ENCODE measurements at places on chromosomes 7 and 10. TPM values are rescaled to one million over a fixed set of nuclear protein-coding genes. Genes with fewer than 3 reads are reported as not detected.

DNA sequence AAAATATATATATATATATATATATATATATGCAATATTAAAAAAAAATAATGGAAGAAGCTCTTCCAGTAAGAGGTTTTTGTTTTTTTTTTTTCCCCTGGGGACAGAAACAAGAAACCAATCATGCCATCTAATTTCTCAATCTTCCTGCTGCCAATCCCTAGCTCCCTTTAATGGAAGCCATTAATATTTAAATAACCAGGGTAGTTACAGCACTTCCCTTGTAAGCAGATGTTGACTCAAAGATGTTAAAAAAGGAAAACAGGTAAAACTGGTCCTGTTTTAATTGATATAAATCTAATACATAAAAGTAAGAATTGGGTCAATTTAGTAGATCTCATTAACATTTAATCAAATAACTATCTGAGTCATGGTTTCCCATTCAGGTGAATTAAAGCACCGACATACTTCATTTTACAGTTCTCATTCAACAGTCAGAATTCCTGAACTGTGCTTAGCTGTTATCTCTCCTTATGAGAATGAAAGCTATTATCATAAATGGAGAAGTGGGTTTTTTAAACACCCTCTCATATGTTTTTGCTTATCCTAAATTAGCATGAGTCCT is 22.6 kb downstream of the CPVL start:
- no peak for DNase-seq

DNA sequence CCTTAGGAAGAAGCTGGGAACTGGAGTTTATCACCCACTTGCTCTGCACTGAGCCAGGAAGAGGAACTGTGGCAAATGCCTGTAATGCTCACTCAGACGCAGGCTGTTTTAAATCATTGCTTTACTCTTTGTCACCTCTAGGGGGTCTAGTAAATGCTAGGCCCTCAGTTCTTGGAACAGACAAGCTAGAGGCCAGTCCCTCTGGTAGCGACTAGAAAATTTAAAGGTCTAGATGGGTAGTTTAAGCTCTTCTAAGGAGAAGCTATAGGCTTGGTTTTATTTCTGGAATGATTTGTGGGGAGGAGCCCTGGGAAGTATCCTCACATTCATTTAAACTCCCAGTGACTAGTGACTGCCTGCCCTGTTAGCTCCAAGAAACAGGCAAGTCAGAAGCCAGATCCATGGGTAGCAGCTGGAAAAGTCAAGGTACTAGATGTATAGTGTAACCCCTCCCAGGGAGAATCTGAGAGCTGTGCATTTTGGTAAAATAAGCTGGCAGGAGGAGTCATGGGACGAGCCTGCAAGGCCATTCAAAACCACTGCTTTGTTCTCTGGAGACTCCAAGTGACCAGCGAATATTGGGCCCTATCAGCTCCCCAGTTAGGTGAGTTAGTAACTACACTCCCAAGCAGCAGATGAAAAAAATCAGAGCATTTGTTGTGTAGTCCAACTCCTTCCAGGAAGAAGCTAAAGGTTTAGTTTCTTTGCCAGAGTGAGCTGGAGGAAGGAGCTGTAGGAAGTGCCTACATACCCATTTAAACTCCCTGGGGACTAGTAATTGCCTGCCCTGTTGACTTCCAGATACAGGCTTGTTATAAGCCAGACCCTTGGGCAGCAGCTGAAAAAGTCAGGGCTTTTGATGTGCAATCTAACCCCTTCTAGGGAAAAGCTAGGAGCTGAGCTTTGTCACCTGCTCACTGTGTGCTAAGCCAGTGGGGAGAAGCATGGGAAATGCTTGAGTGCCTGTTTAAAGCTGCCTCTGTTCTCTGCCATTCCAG is 68.9 kb downstream of the DYNC1I1 start:
- no peak for DNase-seq

- no peak for DNase-seq
Observed at GRCh38 chr10:14686356-14686755, 88.3 kb downstream of the FAM107B start.

DNA sequence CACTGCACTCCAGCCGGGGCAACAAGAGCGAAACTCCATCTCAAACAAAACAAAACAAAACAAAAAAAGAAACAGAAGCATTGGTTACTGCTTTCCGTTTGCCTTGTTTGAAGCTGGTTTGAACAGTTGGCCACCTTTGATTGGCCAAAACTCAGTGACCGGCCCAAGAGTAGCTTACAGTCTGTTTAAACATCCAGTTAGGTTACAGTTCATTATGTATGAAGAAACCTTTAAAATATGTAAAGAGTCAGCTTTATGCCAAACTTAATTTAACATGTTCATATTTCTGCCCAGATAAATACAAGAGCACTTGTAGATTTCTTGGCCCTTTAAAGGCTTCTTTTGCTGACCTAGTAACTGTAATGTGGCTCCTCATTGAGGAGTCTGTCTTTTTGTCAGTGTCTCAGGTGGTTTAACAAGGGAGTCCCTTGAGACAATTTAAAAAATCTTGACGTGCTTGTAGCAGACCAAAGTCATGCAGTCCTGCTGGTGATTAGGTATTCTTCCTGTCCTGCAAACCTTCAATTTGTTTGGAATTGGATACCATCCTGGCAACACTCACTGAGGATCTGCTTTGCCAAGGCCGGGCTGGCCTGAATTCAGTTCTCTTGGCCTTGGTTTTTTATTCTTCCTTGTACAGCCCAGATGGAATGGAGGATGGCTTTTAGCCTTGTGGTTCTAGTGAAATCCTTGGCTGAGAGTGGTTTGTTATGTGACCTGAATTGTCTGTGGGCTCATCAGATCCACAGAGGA is 128.9 kb downstream of the PLXDC2 start:
- no peak for DNase-seq

- DNase-seq = no peak
Observed at GRCh38 chr10:79488336-79488735, 24.0 kb upstream of the EIF5AL1 start.

Gene HOXA13
- total RNA-seq = not detected

GRCh38 chr7:87354749-87355148 is 9.3 kb downstream of the CROT start:
- no peak for DNase-seq

Measured in upper lobe of left lung (tissue), 6 donors.